ENCODE measurements at places on chromosomes 13 and 19.

- DNase-seq, result no peak
Measured at GRCh38 chr13:113205428-113205931, 3.0 kb downstream of the PCID2 start.

DNA sequence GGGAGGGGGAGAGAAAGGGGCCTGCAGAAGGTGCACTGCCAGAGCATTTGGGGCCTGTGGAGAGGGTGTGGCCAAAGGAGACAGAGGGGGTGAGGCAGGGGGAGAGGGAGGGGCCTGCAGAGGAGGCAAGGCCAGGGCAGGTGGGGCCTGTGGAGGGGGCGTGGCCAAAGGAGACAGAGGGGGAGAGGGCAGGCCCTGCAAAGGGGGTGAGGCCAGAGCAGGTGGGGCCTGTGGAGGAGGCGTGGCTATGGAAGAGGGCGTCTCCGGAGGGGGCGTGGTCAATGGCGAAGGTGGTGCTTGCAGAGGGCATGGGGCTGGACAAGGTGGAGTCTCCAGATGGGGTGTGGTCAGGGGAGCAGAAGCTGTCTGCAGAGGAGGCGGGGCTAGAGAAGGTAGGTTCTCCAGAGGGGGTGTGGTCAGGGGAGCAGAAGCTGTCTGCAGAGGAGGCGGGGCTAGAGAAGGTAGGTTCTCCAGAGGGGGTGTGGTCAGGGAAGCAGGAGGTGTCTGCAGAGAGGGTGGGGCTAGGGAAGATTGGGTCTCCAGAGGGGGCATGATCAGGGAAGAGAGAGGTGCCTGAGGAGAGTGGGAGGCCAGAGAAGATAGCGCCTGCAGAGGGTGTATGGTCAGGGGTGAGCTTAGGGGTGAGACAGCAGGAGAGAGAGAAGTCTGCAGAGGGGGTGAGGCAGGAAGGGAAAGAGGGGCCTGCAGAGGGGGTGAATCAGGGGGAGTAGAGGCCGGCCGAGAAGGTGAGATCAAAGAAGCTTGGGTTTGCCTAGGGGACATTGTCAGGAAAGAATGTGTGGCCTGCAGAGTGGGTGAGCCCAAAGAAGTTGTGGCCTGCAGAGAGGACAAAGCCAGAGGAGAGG, 3.4 kb downstream of the PRR36 start:
- DNase-seq, result no peak

GRCh38 chr13:29496241-29496712, 99.2 kb downstream of the SLC7A1 start:
- DNase-seq, result no peak

GRCh38 chr13:27242702-27243101, 8.7 kb upstream of the RPL21 start:
- DNase-seq, result no peak

GRCh38 chr19:55344444-55344843, 4.8 kb downstream of the KMT5C start:
- DNase-seq, result no peak

DNA sequence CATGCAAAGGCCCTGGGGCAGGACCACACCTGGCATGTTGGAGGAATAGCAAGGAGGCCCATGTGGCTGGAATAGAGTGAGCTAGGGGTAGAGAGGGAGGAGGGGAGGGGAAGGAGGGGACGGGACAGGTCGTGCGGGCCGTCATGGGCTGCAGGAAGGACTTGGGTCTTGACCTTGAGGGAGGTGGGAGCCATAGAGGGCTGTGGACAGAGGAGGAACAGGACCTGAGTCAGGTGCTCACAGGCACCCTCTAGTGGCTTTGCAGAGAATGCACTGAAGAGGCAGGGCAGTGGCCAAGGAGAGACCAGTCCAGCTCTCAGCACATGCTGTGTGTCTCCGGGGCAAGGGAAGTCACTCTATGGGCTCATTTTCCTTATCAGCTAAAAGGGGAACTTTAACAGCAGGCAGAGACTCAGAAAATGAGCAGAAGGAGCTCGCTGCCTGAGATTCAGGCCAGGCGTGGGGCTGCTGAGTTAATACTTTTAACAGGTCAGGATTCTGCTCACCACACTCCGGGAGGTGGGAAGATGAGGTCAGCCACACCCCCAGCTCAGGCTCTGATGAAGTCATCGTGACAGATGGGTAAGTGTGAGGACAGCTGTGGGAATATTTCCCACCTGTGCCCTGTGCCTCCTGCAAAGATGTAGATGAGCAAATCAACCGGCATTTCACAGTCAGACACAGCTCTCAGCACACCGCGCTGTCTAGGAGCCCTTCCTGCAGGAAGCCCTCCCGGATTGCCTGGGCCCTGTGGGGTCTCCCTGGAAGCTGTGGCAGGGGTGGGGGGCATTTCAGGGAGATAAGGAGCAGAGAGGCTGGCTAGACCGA, 6.0 kb upstream of the TNFAIP8L1 start:
- DNase-seq, result peak; percentile 71
